ENCODE measurements at places on chromosomes 13 and 19.

DNA sequence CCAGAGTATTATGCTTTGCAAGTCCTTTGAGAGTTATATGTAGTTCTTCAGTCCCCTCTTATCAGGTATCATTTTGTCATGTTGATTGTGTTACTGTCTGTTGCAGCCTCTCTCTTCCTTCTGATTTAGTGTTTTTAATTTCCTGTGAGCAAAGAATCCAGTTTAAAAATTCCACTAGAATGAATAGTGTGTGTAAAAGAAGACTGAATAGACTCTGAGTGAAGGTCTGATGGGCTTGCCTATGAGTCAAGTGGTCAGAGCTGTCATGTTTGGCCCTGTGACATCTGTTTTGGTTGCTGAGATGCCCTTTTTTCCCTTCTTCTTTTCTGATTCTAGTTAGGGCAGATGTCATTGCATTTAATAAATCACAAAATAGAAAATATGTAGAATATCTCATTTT, 23.3 kb upstream of the KCTD4 start:
- DNase-seq, result no peak

DNA sequence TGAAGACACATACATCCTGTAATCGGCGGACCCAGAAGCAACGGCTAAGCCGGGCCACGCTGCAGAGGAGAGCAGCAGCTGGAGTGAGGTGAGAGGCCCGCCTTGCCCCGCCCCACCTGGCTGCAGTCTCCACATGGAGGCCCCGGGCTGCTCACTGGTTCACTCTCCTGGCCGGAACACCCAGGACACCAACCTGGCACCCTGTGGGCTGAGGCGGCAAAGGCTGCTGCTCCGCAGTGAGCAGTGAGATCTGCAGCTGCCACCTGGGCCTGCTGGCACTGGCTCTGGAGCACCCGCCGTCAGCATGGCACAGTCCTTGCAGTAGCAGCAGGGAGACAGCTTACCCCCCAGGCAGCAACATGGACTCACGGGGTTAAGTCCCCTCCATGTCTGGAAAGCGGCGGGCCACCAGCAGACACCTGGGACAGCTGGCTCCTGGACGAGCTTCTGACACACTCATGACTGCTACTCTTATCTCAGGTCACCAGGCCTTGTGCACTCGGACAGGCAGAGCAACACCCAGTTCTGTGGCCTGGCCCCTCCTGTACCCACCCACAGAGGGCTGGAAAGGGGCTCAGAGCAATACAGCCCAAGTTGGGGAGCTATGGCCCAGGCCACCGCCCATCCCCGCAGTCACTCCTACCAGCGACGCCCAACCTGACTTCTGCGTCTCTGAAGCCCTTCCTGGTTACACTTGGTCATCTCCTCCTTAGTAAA, 13.2 kb upstream of the KPTN start:
- DNase-seq, result no peak

GRCh38 chr13:90416519-90416918, 931.0 kb upstream of the MIR17HG start:
- DNase-seq, result no peak

DNA sequence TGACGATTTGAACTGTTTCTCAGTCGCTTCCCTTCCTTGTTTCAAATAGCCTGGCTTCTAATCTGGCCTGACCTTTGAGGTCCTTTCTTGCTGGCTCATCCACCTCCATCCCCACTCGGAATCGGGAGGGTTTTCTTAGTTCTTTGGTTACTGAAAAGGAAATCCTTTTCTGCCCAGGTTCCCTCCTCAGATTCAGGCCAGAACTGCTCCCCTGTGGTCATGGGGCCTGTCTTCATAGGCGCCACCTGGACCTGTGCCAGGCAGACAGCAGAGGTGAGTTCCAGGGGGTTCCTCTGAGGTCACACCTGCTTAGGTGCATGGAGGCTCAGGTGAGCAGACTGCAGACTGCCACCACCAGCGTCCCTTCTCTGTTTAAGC, 62.4 kb downstream of the AKAP11 start:
- DNase-seq, result no peak

- no peak for DNase-seq
Observed at GRCh38 chr13:100269837-100270236, 180.9 kb downstream of the PCCA start.

GRCh38 chr13:82747291-82747690, 1135.0 kb downstream of the SLITRK1 start:
- no peak for DNase-seq

DNA sequence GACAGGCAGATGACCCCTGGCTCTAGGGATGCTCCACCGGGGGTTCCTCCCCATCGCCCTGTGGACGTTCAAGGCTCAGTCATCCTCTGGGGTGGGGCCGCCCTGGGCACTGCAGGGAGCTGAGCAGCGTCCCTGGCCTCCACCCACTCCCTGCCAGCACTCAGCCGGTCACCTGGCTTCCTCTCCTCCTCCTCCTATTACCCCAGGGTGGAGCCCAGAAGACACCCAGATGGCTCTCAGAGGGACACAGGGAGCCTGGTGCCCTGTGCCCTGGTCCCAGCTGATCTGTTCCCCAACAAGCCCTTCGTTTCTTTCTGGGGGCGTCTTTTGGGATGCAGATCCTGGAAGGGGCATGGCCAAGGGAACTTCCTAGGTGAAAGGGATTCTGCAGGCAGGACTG, 3.7 kb upstream of the MKNK2 start:
- DNase-seq, result no peak

DNA sequence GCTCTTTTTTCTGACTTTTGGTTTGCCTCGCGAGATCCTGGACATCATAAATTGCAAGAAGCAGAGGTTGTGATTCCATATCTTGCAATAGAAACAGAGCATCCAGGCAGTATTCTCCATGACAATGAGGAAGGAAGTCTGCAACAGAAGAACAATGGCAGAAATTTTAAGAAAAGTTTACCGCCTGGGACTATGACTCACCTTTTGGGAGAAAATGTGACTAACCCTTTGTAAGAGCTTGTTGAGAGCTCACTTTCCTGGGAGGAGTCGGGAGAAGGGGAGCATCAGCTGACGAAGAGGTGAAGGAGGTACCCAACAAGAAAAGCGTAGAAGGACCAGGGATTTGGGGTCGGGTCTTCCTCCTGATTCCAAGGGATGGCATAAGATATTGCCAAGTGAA, 34.3 kb upstream of the TNFSF11 start:
- no peak for DNase-seq

- DNase-seq, result no peak
Observed at GRCh38 chr13:112345826-112346172, 30.4 kb upstream of the SPACA7 start.

DNA sequence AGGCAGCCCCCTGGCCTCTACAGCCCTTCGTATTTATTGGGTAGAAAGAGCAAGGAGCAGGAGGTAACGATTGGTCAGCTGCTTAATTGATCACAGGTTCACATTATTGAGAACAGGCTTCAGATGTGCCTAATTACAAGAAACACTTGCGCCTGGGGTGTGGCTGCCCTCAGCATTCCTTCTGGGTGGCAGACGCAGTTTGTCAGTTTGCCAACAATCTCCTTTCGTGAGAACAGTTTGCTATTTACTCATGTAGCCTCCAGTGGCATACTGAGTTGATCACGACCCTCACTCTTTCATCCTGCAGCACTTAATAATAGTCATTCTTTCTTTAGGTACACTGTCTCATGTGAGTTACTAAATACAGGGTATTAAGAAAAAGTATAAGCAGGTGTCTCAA, 985.6 kb downstream of the SLITRK5 start:
- no peak for DNase-seq

DNA sequence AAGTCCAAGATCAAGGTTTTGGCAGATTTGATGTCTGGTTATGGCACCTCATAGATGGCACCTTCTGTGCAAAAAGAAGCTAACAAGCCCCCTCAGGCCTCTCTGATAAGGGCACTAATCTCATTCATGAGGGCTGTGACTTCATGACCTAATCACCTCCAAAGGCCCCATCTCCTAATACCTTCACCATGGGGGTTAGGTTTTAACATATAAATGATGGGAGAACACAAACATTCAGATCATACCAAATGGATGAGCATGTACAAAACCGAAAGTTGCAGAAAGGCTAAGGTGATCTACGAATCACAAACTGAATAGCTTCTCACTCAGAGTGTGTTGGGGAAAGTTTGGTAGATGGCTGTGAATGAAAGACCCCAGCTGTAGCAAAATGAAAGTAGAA, 217.4 kb downstream of the TBC1D4 start:
- DNase-seq, result no peak

DNA sequence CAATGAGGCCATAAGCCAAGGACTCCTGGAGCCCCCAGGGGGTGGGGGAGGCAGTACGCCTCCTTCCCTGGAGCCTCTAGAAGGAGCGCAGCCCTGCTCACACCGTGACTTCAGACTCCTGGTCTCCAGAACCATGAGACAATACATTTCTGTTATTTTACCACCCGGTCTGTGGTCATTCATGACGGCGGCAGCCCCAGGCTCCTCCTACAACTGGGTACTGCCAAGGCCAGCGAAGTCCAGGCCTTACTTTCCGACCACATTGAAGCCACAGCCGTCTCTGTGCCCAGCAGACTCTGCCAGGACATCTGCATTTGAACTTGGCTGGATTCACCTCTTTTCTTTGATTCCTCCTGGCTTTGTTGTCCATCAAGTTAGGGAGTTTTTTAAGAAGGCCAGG, 10.5 kb downstream of the GNG7 start:
- DNase-seq, result no peak

DNA sequence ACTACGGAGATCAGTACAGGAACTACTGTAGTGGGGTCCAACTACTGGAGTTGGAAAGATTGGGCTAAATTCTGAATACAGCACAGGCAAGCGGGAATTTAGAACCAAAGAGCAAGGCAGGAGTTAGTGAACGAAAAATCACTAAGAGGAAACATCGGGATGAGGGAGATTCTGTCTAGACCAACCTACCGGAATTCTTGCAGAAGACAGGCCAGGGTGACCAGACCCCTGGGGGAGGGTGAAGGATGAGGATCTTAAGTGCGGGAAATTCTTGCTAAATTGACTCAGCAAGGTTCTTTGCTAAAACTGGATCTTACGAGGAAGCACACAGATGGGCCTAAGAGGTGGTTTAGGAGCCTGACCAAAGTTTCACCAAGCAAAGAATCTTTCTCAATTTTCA, 13.2 kb upstream of the PSPC1 start:
- DNase-seq, result no peak

GRCh38 chr19:44672226-44672625, 944 bp downstream of the CEACAM19 start:
- no peak for DNase-seq

DNA sequence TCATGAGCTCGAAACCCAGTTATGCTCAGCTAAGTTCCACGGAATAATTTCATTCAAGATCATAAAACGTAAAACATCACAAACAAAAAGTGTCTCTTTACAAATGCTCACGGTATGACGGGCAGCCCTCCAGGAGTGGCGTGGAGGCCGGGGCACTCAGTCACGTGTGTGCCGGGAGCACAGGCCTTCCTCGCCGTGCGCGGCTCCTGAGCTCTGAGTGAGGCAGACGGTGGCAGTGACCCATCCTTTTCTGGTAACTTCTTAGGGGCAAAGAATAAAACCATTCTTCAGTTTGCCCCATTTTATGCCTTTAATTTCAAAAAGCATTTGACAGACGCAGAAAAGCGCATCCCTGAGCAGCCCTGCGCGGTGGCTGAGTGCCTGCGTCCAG, 72.8 kb downstream of the ATP11A start:
- no peak for DNase-seq

GRCh38 chr19:50173127-50173526, 10.0 kb upstream of the IZUMO2 start:
- DNase-seq, result no peak

Measured in activated T-helper 9 cell treated with anti-CD3 and anti-CD28 coated beads, Interleukin-2, amount 50 U/mL, for 16 hours (primary cell).